IMR-90 (cell line): ENCODE measurements at places on chromosomes 16 and 17. TPM values are rescaled to one million over a fixed set of nuclear protein-coding genes. Genes with fewer than 3 reads are reported as not detected.

The CDRT15 gene
- total RNA-seq: not detected in 2 replicates

GRCh38 chr17:78349891-78350642, 9.8 kb downstream of the SOCS3 start:
- DNase-seq: no peak

GRCh38 chr17:76538281-76538931, 897 bp upstream of the CYGB start:
- no peak for DNase-seq

DNA sequence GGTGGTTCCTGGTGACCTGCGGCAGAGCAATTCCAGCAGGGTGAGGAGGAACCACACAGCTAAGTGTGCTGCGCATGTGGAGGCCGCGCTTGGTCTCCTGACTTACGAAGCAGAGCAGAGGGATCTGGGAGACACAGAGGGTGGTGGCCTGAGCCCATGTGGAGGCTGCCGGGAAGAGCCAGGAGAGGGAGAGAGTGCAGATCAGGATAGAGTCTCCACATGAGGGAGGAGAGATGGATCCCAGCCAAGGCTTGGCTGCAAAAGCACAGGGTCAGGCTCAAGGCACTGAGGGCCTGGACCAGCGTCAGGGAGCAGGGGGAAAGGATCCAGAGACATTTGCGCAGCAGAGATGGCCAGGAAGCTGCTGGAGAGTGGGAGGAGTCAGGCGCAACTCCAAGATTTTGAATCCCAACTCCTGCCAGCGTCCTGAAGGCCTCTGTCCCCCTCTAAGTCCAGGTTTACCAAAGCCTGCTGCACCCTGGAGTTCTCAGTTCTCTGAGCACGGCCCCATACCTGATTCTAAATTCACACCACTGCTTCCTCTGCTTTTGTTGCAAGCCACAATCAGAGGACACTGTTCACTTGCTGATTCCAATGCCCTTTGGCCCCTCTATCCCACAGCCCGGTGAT, 11.3 kb upstream of the MLLT6 start:
- peak; percentile 51 for DNase-seq

DNA sequence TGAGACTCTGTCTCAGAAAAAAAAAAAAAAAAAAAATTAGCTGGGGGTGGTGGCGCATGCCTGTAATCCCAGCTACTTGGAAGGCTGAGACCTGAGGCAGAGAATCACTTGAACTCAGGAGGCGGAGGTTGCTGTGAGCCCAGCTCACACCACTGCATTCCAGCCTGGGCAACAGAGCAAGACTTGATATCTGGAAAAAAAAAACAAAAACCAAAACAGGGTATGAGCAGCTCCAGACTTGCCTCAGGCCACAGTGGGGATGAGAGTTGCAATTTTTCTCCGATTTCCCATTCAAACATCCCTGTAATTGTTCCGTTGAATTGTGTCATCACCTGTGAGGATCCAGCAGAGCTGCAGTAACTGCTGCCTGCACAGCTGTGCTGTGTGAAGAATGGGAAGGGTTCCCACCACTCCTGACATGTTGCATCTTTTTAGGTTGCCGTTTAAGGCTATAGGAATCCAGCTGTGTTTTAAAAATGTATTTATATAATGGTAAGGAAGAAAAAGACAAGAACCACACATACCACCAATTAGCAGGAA, 150.0 kb downstream of the VPS53 start:
- DNase-seq: no peak

GRCh38 chr16:27304881-27305745, 8.7 kb upstream of the IL4R start:
- no peak for DNase-seq

The PARD6A gene
- total RNA-seq: 0.28 and 0.36 TPM in 2 replicates

DNA sequence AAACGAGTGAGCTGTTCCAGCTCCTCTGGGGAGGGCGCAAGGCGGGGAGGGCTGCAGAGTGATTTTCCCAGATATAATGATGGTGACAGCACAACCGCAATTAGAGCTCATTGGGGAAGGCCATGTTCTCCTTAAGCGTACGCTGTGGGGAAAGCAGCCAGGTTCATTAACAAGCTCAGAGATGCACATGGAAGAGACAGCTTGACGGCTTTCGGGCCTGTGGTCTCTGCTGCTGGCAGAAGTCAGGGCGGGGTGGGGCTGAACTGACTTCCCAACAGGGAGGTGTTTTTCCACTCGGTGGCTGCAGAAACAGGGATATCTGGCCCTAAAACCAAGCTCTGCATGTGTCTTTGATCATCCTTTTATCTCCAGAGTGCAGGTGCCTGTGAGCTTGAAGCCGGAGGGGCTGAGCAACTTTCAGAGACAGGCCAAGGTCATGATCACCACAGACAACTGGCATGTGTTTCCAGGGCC, 24.0 kb upstream of the CACNG1 start:
- DNase-seq: no peak

DNA sequence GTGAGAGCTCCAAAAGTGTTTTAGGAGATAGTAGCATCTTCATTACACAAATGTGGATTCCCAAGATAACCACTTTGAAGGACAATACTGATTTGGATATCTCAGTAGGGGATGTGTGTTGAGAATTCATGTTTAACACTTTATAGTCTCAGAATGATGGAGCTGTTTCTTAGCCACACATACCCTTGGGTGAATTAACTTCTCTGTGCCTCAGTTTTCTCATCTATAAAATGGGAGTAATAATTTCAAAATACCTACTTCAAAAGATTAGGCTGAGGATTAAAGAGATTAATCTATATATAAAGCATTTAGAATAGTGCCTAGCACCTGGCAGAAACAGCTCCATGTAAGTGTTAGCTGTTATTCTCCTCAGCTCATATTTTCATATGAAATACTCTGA, 19.0 kb downstream of the LPCAT2 start:
- no peak for DNase-seq

GRCh38 chr17:78654325-78654724, 77.1 kb upstream of the DNAH17 start:
- DNase-seq: no peak

DNA sequence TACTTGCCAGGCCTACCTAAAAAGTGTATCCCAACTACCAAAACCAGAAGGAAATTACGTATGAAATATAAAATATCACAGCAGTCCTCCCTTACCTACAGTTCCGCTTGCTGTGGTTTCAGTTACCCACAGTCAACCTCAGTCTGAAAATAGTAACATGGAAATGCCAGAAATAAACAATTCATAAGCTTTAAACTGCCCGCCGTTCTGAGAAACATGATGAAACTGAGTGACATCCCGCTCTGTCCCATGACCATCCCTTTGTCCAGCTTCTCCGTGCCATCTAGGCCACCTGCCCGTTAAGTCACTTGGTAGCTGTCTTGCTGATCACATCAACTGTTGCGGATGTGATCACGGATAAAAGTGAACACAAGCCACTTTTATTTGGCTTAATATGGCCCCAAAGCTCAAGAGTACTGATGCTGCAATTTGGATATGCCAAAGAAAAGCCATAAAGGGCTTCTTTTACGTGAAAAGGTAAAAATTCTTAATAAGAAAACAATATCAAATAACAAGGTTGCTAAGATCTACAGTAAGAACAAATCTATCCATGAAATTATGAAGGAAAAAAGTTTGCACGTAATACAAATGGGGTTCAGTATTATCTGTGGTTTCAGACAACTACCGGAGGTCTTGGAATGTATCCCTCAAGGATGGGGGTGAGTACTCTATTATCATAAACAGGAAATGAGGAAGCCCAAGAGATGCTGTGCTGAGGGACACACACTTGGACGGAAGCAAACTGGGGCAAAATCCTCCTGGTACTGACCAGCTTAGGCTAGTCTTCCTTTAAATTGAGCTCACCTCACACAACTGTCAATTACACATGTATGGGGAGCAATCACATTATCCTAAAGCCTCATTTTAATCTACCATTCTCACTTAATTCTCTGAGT, 8.2 kb downstream of the USP22 start:
- peak; percentile 47 for DNase-seq

DNA sequence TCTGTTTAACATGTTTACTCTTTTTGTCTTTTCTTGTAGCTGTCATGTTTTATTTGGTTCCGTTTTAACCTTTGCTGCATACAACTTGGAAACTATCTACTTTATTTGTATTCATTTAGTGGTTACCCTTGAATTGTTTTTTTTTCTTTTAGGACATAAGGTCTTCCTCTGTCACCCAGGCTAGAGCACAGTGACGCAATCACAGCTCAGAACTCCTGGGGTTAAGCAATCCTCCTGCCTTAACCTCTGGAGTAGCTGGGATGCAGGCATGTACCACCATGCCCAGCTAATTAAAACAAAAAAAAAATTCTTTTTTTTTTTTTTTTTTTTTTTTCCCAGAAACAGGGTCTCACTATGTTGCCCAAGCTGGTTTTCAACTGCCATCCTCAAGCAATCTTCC, 29.8 kb upstream of the USP43 start:
- no peak for DNase-seq

GRCh38 chr17:14712611-14713021, 411.7 kb downstream of the HS3ST3B1 start:
- no peak for DNase-seq

GRCh38 chr17:77165577-77165976, 24.8 kb downstream of the SEC14L1 start:
- no peak for DNase-seq

DNA sequence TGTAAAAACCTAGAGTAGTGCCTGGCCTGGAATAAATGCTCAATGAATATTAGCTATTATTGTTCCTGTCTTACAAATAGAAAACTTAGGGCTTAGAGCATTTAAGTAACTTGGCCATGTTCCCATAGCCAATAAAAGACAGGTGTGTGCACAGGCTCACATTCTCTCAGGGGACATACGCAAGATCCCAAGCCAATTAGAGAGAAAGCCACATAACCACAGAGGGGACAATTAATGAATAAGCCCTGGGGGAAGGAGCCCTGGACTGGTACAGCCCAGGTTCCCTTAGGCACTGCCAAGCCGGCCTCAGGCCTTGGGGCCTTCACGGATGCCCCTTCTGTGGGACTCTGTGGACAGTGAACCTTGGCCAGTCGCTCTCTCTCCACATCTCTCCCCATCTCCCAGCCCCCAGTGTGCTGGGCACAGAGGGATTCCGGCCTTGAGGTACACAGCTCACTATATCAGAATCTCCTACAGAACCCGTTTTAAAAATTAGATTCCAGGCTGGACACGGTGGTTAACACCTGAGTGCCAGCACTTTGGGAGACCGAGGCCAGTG, 27.3 kb upstream of the ABCC12 start:
- DNase-seq: no peak

DNA sequence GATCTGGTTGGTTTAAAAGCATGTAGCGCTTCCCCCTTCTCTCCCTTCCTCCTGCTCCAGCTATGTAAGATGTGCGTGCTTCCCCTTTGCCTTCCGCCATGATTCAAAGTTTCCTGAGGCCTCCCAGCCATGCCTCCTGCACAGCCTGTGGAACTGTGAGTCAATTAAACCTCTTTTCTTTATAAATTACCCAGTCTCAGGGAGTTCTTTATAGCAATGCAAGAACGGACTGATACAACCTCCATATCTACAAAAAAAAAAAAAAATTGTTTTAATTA, 16.6 kb upstream of the PDXDC1 start:
- no peak for DNase-seq

The CCT6B gene
- total RNA-seq: 0.72 and 1.7 TPM in 2 replicates

DNA sequence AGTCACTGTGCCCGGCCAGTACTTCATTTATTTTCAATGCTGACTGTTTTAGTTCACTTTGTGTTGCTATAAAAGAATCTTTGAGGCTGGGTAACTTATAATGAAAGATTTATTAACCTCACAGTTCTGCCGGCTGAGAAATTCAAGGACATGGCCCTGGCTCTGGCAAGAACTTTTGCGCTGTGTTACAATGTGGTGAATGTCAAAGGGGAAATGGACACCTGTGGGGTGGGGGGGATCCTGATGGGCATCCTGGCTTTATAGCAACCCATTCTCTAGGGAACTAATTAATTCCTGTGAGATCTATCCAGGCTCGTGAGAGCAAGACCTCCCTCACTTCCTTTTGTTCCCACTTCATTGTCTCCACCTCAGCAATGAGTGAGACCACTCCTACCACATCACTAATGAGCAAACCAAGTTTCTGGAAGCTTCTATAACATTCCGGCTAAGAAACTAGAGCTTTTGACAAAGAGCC, 17.1 kb upstream of the CDH3 start:
- no peak for DNase-seq

GRCh38 chr16:11094075-11094856, 149.9 kb downstream of the CLEC16A start:
- DNase-seq: peak; percentile 86
